ENCODE measurements at places on chromosomes 7 and 10.

- peak; percentile 37 for DNase-seq
Observed at GRCh38 chr7:142853739-142854371, 1.0 kb upstream of the EPHB6 start.

DNA sequence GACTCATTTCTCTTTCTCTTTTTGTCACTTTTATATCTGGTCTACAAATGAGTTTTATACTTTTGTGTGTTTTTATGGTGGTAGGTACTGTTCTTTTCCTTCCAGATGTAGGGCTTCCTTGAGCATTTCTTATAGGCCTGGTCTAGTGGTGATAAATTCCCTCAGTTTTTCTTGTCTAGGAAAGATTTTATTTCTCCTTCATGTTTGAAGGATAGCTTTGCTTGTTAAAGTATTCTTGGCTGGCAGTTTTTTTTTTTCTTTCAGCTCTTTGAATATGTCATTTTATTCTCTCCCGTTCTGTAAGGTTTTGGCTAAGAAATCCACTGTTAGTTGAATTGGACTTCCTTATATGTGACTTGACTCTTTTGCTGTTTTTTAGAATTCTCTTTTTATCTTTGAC, 292.7 kb downstream of the RPS24 start:
- DNase-seq: no peak

DNA sequence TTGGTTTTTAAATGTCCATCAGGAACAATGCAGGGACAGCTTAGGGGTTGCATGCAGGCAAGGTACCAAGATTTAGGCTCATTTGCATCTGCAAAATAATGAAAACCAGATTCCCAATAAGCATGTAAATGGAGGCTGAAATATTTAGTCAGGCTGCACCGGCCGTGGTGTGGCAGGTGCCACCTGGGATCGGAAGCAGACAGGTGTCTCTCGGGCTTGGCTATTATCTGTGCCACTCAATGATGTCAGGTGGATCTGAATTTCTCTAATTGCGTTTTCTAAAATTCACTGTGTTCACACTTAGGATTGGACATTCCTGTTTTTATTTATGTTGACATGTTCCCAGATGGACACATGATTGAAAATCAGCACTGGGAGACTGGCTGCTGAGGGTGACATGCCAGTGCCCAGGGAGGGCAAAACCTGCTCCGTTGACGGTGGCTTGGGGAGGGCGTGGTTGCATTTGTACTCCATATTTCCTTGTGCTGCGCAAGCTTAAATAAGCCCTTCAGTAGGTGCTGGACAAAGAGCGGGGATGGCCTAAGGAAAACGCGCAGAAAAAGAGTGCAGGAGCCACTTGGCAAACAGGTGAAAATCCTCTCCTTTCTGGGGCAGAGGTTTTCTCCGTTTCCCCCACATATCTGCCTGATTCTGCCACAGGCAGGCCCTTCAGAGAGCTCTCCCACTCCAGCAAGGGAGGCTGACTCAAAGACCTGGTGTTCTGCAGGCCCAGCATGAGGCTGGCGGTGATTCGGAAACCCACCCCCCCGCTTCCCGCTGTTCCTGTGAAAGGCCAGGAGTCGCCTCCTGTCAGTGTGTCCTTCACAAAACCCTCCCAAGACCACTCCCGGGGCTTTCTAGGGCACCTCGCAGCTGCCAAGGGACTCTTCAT, 142.5 kb downstream of the WDR37 start:
- no peak for DNase-seq

DNA sequence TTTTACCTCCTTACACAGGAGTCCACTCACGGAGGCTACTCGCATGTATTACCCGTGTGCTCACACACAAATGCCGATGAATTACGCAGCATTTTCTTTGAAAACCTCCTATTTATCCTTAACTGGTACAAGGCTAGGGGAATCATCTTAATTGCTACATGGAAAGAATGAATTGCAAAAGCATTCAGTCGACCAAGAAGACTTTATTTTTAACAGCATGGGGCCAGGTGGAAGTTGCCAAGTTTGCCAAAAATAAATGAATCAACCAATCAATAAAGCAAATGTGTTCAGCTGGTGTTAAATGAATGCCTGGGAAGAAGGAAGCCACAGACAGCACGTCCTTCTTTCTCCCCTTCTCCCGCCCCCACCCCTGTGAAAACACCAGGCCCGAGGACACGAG, 55.8 kb downstream of the CTBP2 start:
- no peak for DNase-seq

Measured in stimulated activated CD4-positive, alpha-beta T cell treated with anti-CD3 and anti-CD28 coated beads, TNF-alpha, amount 100 ng/mL, for 1 hour (primary cell).